Naive thymus-derived CD8-positive, alpha-beta T cell (primary cell): ENCODE measurements at places on chromosomes 2 and 18.

DNA sequence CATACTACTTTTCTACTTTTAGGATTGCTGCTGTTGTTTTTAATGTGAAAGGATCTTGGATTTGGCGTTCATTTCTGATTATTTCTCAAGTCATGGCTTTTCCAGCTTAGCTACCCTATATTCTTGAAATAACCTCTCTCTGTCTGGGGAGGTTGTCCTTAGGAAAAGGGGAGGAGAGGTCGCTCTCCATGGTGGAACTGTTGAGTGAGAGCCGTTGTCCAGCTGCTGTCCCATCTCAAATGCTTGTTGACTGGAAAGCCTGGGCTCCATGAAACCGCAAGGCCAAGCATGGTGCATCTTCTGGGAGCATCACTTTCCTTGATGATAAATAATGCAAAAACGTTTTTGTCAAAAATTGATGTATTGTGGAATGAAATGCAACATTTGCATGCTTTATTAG is 479.1 kb upstream of the RAB12 start:
- DNase-seq: no peak

DNA sequence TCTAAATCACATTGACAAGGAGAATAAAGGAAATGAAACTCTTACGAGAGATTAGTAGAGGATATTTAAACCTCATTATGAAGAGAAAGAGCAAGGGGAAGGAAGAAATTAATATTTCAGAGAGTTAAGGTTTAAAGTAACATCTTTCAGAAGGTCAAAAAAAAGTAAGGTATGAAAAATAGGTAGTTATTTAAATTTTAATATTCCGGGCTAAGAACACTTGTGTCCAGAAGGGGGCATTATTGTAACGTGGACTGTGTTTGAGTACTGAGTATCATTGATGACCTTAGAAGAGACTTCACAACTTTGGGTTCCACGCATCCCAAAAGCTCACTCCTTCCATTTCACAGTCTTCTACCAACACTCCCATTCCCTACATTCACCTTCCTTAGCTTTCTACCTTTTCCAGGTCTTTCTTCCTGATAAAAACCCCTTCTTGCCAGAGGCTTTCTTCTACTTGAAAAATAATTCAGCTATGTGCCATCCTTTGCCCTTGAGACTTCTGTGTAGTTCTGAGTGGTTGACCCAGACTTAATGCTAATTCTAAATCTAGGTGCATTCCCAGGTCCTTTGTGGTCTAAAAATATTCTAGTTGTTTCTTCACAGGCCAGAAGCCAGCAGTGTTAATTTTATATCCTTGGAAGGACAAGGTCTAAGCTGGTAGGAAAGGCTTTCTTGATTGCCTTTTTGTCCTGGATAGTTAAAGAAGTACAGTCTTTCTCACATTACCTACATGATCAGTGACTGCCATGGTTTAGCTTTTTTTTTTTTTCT is 16.5 kb downstream of the DYNC1I2 start:
- DNase-seq: peak; percentile 7

- DNase-seq: no peak
These were observed 4.1 kb upstream of the NEURL3 start for GRCh38 chr2:96509114-96509846.

- no peak for DNase-seq
These were observed 684.2 kb downstream of the EPHA4 start for GRCh38 chr2:220887876-220888275.

DNA sequence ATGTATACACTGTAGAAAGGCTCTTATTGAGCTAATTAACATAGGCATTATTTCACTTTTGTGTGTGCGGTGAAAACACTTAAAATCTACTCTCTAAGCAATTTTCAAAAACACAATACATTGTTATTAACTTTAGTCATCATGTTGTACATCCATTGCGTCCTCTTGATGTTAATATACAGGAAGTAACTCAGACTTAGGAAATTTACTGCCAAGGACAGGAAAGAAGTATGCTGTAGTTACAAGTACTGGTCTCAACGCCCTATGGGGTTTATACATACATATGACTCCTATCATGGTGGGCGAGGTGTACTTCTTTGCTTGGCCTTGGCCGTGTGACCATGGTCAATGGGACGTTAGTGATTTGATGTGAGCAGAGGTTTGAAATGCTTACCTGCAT is 15.5 kb downstream of the SCTR start:
- no peak for DNase-seq

GRCh38 chr2:229027353-229028105 is 243.6 kb downstream of the PID1 start:
- no peak for DNase-seq

GRCh38 chr18:69109686-69110085 is 291.0 kb upstream of the DOK6 start:
- DNase-seq: no peak

GRCh38 chr2:55965966-55966365 is 42.4 kb upstream of the EFEMP1 start:
- no peak for DNase-seq

GRCh38 chr18:5456577-5457461 is 87.0 kb downstream of the EPB41L3 start:
- no peak for DNase-seq

DNA sequence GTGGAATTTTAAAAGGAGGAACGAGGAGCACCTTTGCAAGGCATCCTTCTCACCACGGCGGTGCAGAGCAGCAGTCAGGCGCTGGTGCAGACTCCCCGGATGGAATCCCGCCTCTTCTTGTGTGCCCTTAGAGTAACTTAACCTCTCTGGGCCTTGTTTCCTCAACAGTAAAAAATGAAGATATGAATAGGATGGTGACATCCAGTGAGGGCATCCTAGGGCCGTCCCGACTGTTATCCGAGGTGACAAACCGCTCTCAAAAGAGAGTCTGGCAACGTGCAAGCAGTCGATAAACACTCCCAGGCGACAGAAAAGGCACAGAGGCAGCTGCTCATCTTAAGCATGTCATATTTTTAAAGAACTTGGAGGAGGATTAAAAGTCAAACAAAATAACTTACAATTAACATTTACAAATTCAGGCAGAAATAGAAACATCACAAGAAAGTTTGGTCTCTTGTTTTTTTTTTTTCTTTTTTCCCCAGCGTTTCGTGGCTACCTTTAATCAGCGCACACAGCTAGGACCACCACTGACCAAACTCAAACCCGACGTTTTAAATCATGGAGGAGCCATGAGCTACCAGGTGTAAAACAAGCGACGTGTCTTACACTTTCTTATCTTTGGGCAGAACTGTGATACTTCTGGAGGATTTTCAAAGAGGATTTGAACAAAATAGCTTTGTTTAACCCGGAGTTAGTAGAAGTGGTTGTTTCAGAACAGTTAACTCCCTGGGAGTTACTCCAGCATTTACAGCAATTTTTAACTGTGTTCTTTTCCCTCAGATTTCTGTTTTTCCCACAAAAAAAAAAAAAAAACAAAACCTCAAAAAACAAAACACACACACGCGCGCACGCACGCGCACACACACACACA is 2.1 kb downstream of the MBP start:
- DNase-seq: no peak

DNA sequence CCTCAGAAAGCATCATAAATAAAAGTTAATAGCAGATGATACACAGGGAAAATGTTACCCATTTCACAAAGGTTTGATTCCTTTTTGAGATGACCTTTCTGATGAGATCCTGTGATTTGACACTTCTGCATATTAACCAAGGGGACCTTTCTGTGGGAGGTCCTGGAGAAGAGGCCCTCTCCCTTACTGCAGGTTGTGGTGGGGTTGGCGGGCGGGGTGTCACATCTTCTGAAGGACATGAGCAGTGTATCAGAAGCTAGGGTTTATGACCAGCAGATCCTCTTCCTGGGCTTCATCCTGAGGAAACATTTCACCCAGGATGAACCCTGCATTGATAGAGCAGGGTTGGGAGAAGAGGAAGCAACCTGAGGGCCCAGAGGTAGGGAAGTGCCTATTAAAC is 37.2 kb upstream of the SCLY start:
- DNase-seq: no peak

GRCh38 chr2:84969511-84970209 is 1.3 kb upstream of the KCMF1 start:
- no peak for DNase-seq

DNA sequence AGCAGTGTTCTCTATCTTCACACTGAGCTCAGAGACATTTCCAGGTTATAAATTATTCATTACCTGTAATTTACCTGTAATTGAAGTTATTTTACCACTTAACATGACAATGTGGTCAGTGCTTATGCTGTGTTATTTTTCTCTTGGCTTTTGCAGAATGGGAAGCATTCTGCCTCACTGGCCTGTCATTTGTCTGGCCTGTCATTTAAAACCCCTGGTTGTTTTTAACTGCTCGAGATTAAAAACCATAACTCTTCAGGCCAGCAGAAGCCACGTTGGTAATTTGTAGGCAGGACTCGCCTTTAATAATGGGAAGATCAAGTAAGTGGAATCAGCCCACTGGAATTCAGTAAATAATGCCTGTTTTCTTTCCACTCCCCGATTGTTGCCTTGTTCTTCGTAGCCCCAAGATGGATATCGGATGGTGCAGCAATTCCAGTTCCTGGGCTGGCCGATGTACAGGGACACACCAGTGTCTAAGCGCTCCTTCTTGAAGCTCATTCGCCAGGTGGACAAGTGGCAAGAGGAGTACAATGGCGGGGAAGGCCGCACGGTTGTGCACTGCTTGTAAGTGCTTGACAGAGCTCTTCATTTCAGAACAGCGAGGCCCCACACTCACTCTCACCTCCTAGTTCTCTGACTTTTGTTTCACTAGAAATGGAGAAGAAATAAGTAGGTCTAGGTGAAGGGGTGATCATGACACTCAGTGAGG is 222.4 kb upstream of the RAB12 start:
- no peak for DNase-seq

GRCh38 chr18:79093986-79094385 is 24.8 kb downstream of the ATP9B start:
- DNase-seq: no peak

DNA sequence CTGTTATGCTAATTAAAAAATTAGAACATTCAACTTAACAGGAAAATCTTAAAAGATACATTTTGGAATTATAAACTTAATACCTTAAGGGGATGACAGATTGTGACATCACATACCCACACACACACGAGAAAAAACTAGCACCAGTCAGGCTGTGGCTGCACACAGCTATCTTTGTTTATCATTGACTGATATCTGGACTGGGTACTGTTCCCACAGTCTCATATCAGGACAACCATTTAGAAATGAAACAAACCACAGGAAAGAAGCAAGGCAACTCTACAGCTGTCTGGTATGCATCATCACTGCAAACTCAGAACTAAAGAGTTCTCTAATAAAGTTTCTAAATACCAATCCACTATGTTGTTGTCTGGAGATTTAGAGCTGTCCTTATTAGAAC is 210.9 kb upstream of the SMAD7 start:
- no peak for DNase-seq

DNA sequence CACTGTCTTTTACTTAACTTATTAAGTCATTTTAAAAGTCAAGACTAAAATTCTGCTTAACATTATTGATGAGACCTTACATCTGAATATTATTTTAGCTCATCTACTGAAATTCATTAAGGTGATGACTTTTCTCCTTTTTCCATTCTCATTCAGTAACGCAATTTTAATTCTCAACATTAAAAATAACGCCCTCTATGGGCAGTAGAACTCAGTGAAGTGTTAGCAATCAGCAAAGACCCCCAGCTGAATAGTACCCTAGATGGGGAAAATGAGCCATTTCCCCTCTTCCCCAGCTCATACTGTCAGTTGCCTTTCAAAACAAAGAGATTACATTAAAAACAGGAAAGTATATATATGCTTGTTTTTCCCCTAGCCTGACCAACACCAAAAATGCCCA is 203.3 kb downstream of the NR4A2 start:
- no peak for DNase-seq

- no peak for DNase-seq
These were observed 195.6 kb downstream of the TMX3 start for GRCh38 chr18:68519336-68519735.

DNA sequence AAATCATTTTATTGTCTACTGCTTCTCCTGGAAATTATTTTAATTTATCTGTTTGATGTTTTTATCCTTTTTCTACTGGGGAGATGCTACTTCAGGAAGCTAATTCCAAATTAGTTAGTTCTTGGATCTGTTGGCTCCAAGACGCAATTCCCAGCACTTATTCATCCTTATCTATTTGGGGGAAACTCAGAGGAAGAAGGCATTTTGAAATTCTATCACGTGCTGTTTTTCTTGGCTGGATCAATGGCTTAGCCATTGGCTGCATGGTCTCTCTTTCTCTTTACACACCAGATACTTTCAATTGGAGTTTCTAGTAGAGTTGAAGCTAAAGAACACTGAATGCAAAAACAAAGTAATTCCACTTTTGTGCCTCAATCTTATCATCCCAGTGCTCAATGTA is 98.3 kb downstream of the RAPGEF4 start:
- no peak for DNase-seq

GRCh38 chr2:233818639-233819621 is 35.4 kb downstream of the HJURP start:
- DNase-seq: no peak

- DNase-seq: no peak
These were observed 22.8 kb upstream of the TTN start for GRCh38 chr2:178829981-178830380.

DNA sequence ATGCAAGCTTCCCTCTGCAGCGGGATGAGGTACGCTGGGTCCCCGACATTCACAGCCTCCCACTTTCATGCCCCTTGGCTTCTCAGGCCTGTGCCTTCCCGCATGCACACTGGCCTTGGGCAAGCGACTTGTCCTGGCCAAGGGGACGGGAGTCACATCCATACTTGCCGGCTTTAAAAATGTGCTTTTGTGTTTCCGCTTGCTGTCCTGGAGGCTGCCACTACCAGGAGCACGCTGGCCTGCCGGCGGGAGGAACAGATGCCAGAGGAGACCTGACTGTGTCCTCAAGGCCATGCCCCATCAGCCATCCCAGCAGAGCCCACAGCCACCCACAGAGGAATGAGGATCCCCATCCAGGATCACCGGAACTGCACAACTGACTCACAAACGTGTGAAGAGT is 36.9 kb upstream of the SMIM21 start:
- DNase-seq: no peak

DNA sequence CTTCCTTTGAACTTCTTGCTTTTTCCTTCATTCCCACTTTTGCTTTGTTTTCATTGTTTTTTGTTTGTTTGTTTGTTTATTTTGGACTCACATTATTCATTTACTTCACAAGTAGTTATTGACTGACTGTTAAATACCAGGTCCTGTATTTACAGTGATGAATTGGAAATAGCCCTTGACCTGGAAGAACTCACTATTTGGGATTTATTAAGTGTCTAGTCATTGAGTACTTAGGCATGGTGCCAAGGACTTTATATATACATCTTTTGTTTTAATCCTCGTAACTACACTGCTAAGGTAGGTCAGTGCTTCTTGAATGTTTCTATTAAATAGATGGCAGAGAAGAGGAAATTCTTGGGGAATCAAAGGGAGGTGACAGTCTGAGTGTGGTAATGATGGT is 11.1 kb downstream of the SPOPL start:
- no peak for DNase-seq
